ENCODE measurements at places on chromosomes 6 and 20.

- no peak for DNase-seq
These were observed 356.3 kb downstream of the ZFAND3 start for GRCh38 chr6:38175786-38176185.

GRCh38 chr6:131015630-131016263 lies 47.3 kb downstream of the EPB41L2 start:
- no peak for DNase-seq

DNA sequence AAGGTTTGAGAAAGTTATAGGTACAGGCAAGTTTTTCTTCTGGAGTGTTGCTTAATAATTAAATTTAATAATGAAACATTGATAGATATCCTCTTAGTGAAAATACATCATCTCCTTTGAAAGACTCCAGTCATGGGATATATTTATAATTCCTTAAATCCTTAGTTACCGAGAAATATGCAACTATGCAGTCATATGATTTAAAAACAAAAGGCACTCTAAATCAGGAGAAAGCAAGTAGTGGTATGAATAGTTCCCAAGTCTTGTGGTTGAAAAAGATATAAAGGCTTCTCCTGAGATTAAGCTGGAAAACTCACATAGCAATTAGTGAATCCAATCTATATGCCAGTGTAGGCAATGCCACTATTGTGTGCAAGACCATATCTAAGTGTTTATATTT lies 475.4 kb downstream of the EYS start:
- no peak for DNase-seq

DNA sequence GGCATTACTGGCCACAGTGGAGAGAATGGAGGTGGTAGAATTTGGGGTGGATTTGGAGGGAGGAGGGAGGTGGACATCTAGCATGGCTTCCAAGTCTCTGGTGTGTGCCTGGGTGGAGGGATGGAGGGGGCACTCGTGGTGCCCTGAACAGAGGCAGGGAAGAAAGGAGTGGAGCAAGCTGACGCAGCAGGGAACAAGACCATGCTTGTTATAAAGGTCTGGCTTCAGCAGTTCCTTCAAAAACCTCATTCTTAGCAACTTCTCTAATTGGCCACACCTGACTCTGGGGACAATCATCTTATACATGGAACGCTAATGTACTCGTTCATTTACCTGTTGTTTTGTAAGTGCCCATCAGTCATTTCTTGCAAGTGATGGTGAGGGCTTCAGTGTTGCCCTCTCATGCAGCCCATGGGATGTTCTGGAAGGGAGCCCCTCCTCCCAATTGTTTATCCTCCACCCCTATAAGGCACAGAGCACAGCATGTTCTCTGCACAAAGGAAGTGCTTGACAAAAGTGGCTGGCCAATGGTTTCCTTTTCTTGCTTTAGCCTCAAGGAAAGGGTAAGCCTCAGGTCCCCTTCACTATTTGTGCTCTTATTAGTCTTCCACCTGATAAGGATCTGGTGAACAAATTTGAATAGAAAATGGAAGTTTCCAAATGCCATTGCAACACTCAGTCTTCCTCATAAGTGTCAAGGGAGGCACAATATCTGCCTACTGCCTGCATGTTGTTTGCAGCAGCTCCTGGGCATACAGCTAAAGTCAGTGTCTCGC lies 39.3 kb downstream of the GFOD1 start:
- no peak for DNase-seq

- no peak for DNase-seq
These were observed 13.4 kb downstream of the PTK7 start for GRCh38 chr6:43089467-43089866.

GRCh38 chr6:11343963-11344723 lies 111.7 kb upstream of the NEDD9 start:
- DNase-seq, result no peak

Data from stimulated activated CD4-positive, alpha-beta T cell treated with anti-CD3 and anti-CD28 coated beads, Interleukin-12 subunit alpha, Interleukin-12 subunit beta, amount 100 ng/mL, for 24 hours (primary cell).